ENCODE measurements at places on chromosomes 1 and 21. TPM values are rescaled to one million over a fixed set of nuclear protein-coding genes. Genes with fewer than 3 reads are reported as not detected.

GRCh38 chr1:11530731-11531311, 51.9 kb downstream of the DISP3 start:
- DNase-seq: no peak

Gene SUSD4
- 5.8 TPM for total RNA-seq

Gene ADCY10
- total RNA-seq: 0.05 TPM

Gene MATN1
- total RNA-seq: not detected

GRCh38 chr1:117828201-117828600, 101.2 kb downstream of the GDAP2 start:
- DNase-seq: peak; percentile 89

DNA sequence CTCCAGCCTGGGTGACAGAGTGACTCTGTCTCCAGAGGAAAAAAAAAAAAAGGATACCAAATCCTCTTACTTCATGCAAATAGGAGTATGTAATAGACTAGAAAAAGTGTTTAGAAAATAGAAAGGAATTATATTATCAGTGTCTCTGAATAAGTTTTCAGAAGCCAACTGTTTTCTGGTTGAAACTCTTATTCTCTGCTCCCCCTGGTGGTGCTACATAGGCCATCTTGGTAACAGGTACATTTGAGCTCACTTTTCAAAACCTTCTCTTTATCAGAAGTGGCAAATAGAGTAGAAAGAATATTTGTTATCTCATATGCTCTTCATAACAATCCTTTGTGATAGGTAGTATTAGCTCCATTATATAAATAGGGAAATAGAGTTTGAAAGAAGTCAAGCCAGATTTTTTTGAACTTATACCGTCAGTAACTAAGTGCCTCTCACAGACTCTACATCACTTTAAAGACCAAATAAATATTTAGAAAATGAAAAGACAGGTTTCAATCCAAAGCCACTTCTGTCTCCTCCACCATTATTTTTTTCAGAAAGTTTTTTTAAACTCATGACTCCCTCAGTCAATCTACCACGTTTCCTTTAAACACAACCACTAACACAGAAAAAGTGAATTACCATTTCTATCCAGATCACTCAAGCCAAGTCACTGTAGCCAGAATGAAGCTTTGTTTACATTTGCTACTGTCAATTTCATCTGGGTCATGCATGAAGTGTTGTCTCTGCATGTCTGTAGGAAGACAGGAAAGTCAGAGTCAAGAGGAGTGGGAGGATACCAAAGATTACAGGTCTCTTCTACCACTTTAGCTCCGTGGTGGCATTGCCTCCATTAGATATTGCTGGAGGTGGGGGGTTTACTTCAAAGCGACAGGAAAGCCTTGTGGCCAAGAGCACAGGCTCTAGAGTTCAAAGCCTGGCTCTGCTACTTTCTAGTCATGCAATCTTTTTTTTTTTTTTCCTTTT, 45.6 kb downstream of the IL23R start:
- DNase-seq: no peak

DNA sequence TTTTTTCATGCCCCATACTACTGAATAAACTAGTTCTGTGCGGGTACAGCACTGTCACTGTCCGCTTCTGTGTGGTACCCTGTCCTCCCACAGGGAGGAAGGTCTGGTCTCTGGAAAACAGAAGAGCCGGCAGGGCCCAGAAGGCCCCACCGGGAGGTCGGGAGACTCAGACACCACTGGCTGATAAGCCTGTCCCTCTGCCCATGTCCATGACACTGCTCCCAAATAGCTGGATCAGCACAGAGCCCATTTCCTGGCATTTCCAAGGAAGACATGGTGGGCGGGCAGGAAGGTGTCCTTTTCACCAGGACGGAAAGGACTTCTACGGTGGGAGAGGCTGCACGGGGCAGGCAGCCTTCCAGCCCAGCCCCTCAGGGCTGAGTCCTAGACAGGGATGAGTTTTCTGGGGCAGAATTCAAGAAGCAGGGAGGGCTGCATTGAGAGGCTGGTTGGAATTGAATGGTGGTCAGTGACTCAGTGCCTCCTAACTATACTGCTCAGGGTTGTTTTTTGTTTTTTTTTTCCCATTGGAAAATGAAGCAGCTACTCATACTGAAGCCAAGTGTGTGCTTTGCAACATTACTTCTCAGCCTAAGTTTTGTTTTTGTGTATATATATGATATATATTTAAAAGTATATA, 7.1 kb downstream of the PSRC1 start:
- peak; percentile 13 for DNase-seq

Gene FMOD
- 5.9 TPM for total RNA-seq

Gene CAPN9
- 0.83 TPM for total RNA-seq

GRCh38 chr1:186424539-186424938, 36.4 kb downstream of the PDC start:
- DNase-seq: peak; percentile 37

DNA sequence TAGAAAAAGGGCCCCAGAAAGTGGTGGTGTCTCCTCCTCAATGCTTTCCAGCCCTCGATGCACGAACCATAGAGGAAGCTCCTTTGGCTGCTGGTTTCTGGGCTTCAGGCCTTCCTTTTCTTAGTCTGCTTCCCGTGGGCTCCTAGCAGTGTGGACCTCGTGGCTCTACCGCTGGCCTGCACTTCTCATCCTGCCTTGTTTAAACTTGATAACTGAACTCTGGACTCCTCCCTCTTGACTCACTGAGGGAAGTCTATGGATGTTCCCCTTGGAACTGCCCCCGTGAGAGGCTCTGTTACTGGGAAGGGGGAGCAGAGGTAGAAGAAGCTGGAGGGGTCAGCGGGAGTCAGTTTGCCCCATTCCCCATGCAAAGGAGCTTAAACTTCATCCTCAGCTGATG, 75.3 kb upstream of the WDR26 start:
- DNase-seq: no peak

- no peak for DNase-seq
Observed at GRCh38 chr1:10185759-10186158, 24.6 kb upstream of the KIF1B start.

Gene SPRR2A
- total RNA-seq: not detected

DNA sequence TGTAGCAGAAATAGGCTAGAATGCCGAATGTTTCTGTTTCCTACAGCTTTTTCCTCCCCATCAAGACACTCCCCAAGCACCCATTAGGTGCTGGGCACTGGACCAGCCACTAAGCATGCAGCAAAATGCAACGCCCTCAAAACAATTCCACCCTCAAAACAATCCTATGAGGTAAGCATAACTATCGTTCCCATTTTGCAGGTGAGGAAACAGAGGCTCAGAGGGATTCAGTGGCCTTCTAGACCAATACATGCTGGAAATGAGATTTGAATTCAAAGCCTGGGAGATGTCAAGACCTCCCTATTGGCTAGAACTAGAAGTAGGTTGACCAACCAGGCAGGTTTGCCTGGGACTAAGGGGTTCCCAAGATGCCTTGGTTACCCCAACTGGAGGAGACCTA, 10.2 kb upstream of the ALDH4A1 start:
- DNase-seq: no peak

DNA sequence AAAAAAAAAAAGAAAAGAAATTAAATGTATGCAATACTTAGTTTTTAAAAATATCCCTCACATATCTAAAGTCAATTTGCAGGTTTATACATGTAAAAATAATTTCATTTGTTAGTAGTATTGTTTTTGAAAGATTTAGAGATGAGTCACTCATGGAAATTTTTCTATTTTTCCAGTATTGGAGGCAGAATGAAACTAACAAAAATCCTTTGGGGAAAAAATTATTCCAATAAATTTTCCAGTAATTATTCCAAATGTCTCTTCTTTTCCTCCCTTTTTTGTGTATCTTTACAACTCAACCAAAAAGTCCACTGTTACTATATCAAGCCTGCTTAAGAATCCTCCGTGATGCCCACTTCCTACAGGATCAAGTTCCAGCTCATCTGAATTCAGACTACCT, 29.9 kb downstream of the MPZL1 start:
- DNase-seq: no peak

DNA sequence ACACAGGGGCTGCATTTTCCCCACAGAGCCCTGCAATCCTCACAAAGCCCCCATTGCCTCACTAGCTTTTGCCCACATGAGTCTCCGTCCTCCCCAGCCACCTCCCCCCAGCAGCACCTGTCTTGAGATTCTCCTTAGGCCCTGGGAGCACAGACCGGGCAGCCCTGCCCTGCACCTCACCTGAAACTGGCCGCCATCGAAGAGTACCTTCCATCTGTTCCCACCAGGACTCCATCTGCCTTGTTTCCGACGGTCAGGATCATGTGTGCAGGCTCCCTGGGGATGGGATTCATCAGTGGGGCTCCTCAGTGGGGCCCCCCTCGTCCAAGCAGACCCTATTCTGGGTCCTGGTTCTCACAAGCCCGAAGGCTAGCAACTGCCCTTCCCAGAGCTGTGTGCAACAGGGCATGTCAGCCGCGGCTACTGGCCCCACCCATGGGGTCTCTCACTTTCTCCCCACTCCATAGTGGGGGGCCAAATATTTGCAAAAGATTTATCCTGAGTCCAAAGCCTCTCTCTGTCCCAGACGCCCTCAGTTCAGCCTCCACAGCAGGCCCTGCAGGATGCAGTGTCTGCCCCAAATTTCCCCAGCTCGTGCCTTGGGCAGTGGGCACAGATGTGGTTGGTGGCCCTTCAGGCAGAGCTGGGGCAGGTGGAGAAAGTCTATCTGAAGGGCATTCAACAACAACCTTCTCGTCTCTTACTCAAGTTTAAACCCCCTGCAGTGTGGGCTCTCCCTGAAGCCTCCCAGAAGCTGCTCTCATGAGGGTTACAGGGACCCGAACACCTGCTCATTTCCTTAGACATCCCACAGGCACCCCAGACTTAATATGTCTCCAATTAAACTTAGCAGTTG, 4.8 kb downstream of the PDZK1IP1 start:
- no peak for DNase-seq

Gene MX2
- 4.2 TPM for total RNA-seq

DNA sequence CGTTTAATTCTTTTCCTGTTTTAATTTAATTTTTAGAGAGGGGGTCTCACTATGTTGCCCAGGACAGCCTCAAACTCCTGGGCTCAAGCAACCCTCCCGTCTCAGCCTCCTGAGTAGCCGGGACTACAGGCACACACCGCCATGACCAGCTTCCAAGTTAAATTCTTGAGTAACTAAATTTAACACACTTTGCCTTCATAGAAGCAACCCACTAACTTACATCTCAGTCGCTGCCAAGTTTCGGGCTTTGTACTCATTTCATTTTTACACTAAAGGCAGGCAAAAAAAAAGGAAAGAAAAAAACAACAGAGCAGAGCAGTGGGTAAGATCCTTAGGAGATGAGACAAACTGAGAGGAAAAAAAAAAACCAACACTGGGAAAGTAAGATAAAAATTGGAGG, 3.5 kb downstream of the TIAM1 start:
- DNase-seq: no peak

DNA sequence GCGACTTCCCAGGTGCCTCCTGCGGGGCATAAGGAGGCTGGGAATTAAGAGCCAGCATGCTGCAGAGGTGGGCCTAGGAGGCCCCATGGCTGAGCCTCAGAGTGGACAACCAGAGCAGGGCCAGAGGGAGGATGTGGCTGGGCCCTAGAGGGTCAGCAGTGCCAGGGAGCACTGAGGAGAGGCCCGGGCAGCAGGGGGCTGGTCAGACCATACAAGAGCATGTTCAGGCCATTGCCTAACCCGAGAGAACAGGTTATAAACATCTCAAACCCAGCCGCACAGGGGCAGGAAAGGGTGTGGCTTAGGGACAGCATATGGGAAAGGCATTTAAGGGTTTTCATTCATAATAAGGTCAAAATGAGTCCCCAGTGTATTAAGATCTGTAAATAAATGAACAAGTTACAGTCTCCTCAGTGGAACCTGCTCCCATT, 51.1 kb downstream of the IER5 start:
- no peak for DNase-seq

DNA sequence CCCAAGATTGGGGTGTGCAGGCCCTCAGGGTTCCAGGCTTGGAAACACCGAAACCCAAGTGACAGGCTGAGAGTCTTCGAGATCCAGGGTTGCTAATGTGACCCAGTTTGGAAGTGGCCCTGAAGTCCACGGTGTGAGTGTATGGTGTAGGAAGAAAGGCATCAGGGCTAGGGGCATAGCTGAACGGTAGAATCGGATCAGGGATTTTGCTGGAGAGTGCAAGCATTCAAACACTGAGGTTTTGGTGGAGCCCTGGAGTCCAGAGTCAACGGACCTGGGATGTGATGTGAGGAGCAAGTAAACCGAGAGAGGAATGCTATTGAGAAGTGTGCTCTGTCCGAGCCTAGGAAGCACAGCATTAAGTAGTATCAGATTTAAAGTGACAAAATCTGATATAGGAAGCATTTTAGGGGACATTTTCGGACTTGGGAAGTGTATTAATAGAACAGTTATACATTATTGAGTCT, 958 bp downstream of the NFYC start:
- no peak for DNase-seq

Gene CD58
- total RNA-seq: 31.3 TPM

GRCh38 chr1:27333717-27334279, 8.0 kb upstream of the SYTL1 start:
- DNase-seq: no peak

Gene CYP4Z1
- 0.86 TPM for total RNA-seq

DNA sequence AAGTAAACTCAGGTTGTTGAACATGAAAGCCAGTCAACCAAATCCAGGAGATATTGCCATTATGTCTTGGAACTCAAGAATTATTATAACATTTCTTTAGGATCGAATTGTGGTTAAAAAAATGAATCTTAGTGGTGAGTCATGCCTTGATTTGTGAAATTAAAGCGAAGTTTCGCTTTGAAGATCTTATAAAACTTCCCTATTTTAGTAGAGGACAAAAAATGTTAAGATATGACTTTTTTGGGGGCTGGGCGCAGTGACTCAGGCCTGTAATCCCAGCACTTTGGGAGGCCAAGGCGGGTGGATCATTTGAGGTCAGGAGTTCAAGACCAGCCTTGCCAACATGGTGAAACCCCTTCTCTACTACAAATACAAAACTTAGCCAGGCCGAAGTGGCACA, 39.5 kb upstream of the PTBP2 start:
- DNase-seq: no peak

- DNase-seq: no peak
Observed at GRCh38 chr21:30674312-30674711, 31.6 kb downstream of the KRTAP20-3 start.

- DNase-seq: no peak
Observed at GRCh38 chr1:236129306-236129705, 13.0 kb upstream of the GPR137B start.

- DNase-seq: no peak
Observed at GRCh38 chr1:99546432-99547416, 99.2 kb upstream of the PALMD start.

Measured in Right ventricle myocardium superior (tissue), 1 donor.